ENCODE measurements at places on chromosomes 7 and 10. TPM values are rescaled to one million over a fixed set of nuclear protein-coding genes. Genes with fewer than 3 reads are reported as not detected.
A peak's percentile ranks its signal among the peaks of the same experiment; 100 is the strongest.

DNA sequence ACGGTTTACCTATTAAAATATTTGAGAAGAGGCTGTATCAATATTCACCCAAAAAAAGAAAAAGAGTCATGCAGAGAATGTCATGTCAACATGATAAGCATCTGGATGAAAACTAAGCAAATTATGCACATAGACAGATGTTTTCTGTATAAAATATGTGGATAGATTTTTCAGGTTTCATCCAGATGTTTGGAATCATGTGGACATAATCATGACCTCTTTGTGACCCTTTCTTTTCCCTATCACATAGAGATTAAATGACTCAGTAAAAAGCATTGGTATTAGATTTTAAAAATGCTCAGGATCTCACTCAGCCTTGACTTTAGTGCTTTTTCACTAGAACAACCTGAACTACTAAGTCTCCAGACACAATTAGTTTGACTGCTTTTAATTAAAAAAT, 90.0 kb downstream of the FOXP2 start:
- no peak for DNase-seq

The EGR2 gene
- 2.4 TPM for total RNA-seq

The OGDHL gene
- total RNA-seq = under 0.01 TPM

- no peak for DNase-seq
Measured at GRCh38 chr7:85095806-85096205, 91.0 kb downstream of the SEMA3D start.

- DNase-seq = peak; percentile 58
Measured at GRCh38 chr10:110912374-110912773, 6.6 kb downstream of the BBIP1 start.

GRCh38 chr7:71015252-71015900, 116.6 kb upstream of the GALNT17 start:
- DNase-seq = no peak

The LIPF gene
- total RNA-seq = not detected

DNA sequence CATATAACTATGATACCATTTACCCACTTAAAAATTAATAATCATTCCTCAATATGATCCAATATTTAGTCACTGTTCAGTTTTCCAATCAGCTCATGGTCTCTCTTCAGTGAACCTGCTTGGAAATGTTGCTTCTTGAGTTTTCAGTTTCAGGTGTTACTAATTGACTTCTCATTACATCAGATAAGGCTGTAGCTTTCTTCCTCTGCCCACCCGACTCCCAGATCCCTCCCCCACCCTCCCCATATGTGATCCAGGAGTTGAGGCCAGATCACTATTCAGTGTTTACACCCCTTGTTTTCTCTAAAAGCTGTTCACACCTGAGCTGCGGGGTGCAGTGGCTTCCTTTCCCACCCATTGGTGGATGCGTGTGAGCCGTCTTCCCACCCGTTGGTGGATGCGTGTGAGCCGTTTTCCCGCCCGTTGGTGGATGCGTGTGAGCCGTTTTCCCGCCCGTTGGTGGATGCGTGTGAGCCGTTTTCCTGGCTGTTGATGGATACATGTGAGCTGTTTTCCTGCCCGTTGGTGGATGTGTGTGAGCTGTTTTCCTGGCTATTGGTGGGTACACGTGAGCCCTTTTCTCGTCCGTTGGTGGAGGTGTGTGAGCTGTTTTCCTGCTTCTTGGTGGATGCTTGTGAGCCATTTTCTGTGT, 3.2 kb upstream of the MTG1 start:
- no peak for DNase-seq

GRCh38 chr10:12412666-12413368, 63.5 kb downstream of the CAMK1D start:
- DNase-seq = no peak

DNA sequence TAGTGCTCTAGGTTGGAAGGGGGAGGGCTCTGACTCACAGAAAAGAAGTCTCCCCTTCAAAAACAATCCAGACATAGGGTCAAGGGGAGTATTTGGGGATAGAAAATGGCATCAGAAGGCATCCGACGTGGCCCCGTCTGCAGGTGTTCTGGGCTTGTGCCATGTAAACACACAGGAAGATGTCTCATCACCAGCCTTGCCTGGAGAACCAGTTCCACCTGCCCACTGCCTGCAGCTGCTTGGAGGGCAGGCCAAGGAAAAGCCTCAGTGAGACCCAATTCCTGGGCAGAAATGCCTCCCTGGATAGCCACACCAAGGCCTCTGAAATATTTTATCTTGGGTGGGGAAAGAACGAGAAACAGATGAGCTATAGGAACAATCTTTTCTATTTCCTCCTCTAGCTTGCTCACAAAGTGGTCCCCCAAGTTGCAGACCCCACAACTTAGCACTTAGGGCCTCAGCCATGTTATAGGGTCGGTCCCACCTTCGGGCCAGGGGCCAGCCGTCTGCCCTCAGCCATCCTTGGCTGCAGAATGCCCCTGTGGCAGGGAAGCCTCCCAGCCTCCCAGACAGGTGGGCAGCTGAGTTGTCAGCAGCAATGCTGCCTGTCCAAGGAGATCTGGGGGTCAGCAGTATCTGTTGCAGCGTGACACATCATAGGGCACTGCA, 54.3 kb upstream of the ECHDC3 start:
- no peak for DNase-seq

DNA sequence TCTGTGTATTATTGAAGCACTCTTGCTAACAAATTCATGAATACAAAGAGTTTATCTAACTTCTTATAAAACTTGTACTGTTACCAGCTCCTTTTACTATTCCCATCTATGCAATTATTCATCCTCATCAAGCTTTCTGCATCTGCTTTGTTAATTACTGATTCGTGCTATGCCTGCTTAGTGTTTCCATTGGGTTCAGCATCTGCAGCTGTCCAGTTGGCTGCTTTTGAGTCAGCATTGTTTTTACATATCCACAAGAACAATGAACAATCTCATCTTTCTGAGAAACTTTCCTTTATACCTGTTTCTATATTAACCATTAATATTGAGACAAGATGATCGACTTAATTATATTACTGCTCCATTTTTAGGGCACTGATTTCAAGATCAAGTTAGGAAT, 19.6 kb upstream of the ANLN start:
- no peak for DNase-seq

The PTPRZ1 gene
- under 0.01 TPM for total RNA-seq

- no peak for DNase-seq
Measured at GRCh38 chr10:123996302-123996701, 97.1 kb downstream of the CHST15 start.

- DNase-seq = no peak
Measured at GRCh38 chr7:150958597-150958996, 19.5 kb downstream of the KCNH2 start.

- no peak for DNase-seq
Measured at GRCh38 chr7:139047970-139048369, 12.1 kb upstream of the ZC3HAV1L start.

- DNase-seq = no peak
Measured at GRCh38 chr10:94011296-94011695, 17.6 kb downstream of the PLCE1 start.

The COL28A1 gene
- 0.29 TPM for total RNA-seq

- DNase-seq = peak; percentile 86
Measured at GRCh38 chr7:80679921-80680907, 41.8 kb downstream of the CD36 start.

DNA sequence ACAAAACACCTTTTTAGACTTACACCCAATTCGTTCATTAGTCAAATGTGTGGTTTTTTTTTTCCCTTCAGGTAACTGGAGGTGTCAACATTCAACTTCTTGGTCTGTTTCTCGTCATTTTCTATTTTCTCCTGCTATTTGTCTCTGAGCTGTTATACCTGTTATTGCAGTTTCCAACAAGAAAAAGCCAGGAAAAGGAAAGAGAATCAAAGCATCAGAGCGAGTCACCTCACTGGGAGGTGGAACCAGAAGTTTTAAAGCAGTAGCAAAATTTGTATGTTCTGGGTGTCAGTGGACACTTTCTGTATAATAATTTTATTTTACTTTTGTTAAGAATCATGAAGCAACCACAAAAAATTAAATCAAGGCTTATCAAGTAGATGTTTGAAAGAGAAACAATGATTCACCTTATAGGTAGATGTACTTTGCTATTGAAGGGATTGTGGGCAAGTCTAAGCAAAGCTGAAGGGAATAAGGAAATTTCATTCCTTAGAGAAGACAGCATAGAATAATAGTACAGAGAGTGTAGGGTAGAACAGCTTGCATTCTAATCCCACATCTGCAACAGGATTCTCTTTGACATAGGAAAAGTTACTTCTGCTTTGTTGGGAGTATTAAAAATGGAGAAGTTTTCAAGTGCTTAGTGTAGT, 675.8 kb downstream of the PCDH15 start:
- DNase-seq = no peak

GRCh38 chr7:94289071-94289470, 105.6 kb upstream of the COL1A2 start:
- peak; percentile 89 for DNase-seq

- DNase-seq = no peak
Measured at GRCh38 chr10:73398024-73398423, 15.8 kb downstream of the ANXA7 start.

- DNase-seq = no peak
Measured at GRCh38 chr10:17065273-17065672, 64.3 kb downstream of the CUBN start.

The RARRES2 gene
- total RNA-seq = 26.1 TPM

- no peak for DNase-seq
Measured at GRCh38 chr7:159036916-159037605, 107.6 kb downstream of the VIPR2 start.

GRCh38 chr10:74058071-74058470, 60.2 kb downstream of the VCL start:
- DNase-seq = no peak

DNA sequence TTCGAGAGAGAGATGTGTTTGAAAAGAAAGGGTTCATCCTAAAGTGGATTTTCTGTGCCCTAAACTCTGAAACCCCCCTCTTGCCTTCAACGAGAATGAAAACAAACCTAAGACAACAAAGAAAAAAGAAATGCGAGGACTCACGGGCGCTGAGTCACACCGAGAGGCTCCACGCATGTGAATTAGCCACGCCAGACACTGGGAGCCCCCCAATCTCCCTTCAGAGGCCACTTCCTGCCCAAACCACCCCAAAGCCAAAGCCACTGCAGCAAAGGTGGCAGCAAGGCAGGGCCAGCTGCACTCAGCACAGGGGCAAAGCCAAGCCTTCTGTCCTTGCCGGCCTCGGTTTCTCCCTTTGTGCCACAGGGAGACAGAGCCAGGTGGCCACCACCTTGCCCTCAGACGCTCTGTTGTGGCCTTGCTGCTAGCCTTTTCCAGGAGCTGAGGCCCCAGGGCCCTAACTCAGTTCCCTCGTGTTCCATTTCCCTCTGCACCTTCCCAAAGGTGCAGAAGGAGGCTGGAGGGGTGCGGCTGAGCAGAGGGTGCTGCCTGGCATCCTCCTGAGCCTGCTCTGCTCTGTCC, 93.3 kb downstream of the FAM53B start:
- DNase-seq = no peak

DNA sequence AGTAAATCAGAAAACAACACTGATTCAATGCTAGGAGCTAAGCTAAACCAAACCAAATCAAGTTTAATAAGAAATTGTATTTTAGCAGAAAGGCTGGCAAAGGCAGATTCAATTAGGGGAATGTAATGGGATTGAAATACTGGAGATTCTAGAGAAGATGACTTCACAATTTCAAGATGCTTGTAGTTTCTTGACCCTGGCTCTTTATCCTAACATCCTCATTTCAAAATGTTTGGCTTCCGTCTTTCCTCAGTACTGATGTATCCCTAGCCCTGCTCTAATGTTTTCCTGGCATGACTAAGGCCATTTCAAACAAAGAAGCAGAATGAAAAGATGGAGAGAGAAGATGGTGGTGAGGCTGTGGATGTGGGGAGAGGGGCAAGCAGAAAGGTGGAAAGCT, 2.7 kb upstream of the JCAD start:
- DNase-seq = peak; percentile 91

- no peak for DNase-seq
Measured at GRCh38 chr10:53003094-53003493, 230.5 kb upstream of the MBL2 start.

The ARL4A gene
- 20.6 TPM for total RNA-seq

- DNase-seq = peak; percentile 89
Measured at GRCh38 chr7:101630591-101630990, 1.5 kb upstream of the MYL10 start.

DNA sequence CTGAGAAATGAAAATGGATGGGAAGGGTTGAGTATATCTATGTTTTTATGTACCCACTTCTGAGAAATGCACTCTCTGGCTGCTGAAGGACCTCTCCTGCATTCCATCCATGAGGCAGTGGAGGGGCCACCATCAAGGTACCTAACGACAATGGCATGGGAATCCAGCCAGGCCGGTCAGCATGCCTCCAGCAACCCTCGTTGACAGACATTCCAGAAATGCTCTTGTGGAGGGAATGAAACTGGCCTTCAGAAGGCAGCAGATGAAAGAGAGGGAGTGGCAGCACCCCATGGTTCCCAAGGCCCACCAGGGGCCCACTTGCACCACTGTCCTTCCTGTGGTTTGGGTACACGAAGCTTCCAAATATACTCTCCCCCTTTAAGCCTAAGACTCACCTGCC, 269.0 kb downstream of the ARHGAP12 start:
- no peak for DNase-seq

DNA sequence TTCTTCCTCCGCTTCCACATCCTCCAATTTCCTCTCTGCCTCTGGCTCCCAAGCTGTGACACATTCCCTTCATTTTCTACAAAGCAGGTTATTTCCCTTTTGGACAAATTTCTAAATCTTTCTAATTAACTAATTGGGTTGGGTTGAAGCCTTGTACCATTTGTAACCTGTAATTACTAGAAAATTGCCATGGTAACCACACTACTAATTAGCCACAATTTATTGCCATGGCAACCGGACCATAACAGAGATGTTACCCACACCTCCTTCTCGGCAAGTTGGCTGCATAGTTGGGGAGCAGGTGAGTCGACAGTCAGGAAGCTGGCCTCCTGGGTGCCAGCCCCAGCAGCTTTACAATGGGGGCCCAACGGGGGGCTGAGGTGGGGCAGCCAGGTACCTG, 61.6 kb downstream of the GOLGA7B start:
- no peak for DNase-seq

DNA sequence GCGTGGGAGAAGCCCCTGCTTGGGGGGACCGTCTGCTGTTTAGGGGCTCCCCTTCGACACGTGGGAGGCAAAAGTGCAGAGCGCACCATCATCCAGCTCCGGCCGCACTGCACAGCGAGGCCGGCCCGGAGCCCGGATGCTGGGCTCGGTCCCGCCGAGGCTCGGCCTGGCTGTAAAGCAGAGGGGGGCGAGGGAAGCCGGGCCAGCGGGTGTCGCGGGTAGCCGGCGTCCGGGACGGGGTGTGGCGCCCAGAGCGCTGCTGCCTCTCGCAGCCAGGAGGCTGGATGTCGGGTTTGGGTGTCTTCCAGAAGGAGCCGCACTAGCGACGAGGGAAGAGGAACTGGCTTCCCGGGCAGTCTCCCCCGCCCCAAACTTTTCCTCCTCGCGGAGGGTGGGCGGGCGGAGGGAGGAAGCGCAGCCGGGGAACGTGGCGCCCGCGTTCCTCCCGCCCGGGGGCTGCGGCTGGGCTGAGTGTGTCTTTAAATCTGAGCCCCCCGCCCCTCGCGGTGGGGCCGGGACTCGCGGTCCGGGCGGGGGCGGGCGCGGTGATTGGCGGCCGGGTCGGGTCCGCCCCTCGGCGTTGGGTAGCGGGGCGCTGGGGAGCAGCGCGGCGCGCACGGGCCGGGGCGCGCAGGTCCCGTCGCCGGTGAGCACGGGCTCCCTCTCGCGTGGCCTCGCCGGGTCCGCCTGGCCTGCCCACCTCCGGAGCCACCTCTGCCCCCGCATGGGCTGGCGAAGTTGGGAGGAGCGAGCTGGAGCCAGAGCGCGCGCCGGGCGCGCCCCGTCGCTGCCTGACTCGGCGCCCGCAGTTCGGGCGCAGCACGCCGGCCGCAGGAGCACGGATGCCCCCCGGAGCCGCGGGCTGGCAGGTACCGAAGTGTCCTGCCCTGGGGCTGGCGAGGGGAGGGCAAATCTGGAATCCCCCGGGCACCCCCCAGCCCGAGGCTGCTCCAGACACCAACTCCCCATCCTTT, at the start of gene PALD1:
Gene PALD1 (plus strand): TSS at position 577 of the 974 bp plus-strand sequence. CDS start 47,185 bp downstream, outside the sequence.
- DNase-seq = peak; percentile 96

Data from osteoblast (primary cell).